Right lung (tissue), 10 donors: ENCODE measurements at places on chromosomes 7 and 10. TPM values are rescaled to one million over a fixed set of nuclear protein-coding genes. Genes with fewer than 3 reads are reported as not detected.

VENTX gene
- 0.21 TPM for polyA plus RNA-seq

DNA sequence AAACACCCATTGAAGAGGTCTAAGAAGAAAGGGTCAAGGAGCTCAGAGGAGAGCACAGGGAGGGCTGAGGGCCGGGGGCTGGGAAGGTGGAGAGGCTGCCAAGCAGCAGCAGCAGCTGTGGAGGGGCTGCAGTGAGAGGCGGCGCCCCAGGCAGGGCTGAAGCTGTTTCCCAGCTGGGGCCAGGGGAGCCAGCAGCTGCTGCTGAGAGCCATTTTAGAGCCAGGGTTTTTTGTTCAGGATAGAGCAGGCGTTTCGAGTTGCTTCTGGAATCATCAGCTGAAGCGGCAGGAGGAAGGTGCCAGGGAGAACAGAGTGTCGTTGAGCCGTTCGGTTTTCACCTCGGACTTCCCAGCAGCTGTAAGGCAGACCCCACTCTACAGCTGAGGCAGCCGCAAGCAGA is 62.7 kb downstream of the LANCL2 start:
- peak; percentile 32 for DNase-seq

- DNase-seq, result peak; percentile 86
These were observed 296.3 kb upstream of the SEMA3D start for GRCh38 chr7:85483177-85483576.

DNA sequence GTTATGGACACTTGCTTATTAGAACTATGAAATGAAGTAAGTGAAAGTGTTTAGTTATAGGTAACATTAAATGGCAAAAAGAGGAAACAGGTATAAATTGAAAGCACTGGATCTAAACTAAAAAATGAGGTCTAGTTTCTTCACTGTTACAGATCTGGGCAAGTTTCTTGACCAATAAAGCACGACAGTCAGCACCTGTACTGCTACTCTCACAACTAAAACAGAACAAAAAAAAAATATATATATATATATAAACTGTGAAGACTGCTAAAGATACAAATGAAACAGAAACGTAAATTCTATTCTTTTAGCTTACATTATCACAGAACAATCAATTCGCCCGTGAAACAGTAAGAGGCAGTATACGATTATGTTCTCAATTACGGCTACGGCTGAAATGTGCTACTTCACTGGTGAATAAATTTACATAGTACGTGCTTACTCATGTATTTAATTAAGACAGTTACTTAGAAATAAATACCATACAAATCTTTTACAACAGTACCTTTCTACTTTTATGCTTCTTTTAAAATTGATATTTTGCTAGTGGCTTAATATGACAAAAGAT is 4.2 kb downstream of the AHR start:
- no peak for DNase-seq

DNA sequence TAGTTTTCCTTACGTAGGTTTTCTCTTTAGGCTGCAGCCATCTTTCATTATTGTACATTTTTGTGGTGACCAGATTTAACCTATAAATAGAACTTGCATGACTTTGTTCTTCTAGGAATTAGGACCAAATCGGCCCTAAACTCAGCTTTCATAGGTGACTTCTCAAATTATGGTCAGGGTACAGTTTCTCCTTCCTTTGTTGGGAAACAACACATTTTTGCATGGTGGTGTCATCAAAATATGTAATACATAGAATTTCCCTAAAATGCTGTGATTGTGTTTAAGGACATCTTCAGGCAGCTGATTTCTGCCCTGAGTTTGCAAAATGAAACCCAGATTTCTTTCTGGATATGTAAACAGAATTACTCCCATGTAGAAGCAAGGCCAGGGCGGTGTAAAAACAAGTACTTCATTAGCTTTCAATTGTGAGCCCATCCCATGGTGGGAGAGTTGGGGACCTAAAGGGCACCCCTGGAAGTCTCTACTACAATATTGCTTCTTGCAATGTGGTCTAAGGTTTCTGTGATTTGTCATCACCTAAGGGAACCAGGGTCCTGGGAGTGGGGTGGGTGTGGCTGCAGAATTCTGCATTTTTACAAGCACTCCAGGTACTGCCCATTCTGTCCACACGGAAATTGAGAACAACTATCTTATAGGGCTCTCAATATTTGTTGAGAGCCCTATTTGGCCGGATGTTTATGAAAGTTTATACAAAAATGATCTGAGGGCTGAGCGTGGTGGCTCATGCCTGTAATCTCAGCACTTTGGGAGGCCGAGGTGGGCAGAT is 121.0 kb upstream of the FAM171A1 start:
- no peak for DNase-seq

DNA sequence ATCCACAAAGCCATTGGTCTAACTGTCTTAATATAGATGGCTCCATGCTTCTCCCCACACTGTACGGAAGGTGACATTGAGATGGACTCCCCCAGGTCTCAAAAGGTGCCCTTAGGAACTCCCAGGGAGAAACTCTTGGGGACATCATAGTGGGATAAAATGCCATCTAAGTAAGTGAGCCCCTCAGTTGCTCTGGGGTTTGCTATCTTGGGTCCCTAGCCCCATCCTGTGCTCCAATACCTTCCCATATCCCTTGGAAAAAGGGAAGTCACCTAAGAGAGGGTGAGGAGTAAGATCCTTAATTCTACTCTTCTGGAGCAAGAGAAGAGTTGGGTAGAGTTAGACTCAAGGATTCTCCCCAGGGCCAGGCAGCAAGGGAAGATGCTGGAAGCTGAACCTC is 7.9 kb downstream of the PRRT4 start:
- DNase-seq, result no peak

DNA sequence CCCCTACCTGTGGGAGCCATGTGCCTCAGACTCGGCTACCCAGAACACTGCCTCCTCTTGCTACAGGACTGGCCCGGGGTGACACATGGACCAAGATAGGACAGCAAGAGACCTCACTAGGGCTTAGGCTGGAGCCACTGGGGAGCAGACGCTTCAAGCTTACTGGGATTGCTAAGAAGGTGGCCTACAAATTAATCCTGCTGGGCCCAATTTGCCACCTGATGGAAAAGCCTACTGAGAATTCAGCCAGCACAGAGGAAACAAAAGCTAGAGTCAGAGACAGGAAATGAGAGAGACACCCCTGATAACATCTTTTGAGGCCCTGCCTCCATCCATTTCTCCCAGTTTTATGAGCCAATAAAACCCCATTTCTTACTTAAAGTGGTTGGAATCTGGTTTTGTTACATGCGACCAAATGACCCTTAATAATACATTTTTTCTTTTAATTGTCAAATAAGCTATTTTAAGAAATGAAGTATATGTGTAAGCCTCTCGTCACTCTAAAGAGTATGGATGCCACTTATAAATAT is 282.1 kb downstream of the CXCL12 start:
- no peak for DNase-seq

DNA sequence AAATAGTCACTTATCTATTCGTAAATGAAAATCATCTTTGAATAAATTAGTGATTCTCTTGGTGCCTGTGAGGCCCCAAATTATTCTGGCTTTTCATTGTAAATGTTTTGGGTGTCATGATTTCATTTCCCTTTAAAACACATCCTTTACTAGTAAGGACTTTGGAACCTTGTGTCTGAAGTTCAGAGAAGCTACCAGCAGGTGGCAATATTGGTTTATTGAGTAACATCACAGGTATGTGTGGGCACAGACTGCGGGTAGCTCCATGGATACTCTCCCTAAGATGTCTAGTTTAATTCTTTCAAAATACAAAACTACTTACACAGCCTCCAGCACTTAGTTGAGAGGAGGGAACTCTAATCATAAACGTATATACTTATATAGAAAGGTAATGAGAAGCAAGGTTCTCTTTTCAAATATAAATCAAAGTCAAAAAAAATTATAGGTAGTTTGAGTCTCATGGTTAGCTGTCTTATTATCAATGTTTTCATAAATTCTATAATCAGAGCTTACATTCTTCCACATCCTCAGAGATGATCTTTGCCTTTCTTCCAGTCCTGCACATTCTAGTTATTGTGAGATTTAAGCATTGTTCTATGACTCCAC is 449.6 kb downstream of the GRM8 start:
- peak; percentile 5 for DNase-seq
